ENCODE measurements at places on chromosomes 5 and 9.

DNA sequence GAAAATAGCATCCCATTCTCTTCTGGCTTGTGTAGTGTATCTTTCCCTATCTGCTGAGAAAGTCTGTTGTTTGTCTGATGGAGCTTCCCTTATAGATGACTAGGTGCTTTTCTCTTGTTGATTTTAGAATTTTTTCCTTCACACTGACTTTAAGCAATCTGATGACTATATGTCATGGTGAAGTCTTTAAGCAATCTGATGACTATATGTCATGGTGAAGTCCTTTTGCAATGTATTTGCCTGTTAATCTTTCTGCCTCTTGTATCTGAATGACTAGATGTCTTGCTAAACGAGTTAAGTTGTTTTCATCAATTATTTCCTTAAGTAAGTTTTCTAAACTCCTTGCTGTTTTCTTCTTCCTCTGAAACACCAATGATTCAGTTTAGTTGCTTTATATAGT is 80.5 kb downstream of the RNF130 start:
- no peak for DNase-seq

GRCh38 chr9:83707518-83707767 is 315 bp downstream of the UBQLN1 start:
- no peak for DNase-seq

DNA sequence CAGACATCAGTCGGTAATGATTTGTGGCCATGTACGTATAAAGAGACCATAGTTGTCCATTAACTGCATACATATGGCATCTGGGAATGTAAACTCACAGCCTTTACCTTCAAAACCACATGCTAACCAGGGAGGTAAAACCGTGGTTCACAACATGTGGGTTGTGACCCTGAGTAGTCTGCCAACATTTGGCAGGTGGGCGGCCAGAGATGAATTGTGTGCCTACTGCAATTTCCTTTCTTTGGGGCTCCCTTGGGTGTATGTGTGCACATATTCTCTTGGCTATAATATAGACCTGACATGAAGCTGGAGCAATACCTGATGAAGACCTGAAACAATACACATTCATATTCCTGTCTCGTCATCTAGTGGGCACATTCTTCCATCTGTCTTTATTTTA is 396.0 kb downstream of the MLLT3 start:
- DNase-seq: no peak

DNA sequence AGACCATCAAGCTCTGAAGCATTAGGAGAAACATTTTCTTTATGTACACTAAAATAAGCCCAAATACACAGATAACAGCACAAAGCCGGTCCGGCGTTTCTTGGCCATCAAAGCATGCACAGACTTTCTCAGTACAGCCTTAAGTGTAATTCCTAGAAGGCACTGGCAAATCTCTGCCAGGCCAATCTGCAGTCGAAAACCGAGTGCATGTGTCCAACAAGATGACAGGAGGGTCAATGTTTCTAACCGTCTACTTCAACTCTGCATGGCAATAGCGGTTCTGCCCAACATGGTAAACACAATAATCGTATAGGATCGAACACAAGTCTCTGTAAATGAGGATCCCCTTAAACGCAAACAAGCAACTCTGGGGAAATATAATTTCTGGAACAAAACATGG is 1.1 kb downstream of the ARL15 start:
- DNase-seq: no peak

GRCh38 chr5:95728494-95729114 is 2.5 kb upstream of the RHOBTB3 start:
- DNase-seq: no peak

- peak; percentile 13 for DNase-seq
Measured at GRCh38 chr5:14035859-14036503, 91.5 kb upstream of the DNAH5 start.

DNA sequence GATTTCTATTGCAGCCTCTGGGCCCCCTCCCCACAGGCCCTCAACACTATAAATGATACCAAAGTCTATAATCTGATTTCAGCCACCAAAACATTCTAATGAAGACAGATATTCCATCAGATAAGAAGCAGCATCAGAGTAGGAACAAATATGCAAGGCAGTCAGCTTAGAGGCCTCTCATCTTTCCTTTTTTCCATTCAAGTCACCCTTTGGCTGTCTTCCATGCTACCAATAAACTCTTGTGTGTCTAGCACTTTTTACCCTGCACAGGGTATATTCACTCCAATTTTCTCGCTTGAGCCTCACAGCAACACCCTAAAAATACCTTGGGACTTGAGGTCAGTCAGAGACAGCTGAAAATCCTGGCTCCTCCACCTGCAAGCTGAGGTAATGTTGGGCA is 193.7 kb downstream of the BRINP1 start:
- no peak for DNase-seq

GRCh38 chr9:113992276-113992951 is 85.7 kb downstream of the AMBP start:
- DNase-seq: no peak

- no peak for DNase-seq
Measured at GRCh38 chr9:12853051-12853450, 78.2 kb downstream of the LURAP1L start.

DNA sequence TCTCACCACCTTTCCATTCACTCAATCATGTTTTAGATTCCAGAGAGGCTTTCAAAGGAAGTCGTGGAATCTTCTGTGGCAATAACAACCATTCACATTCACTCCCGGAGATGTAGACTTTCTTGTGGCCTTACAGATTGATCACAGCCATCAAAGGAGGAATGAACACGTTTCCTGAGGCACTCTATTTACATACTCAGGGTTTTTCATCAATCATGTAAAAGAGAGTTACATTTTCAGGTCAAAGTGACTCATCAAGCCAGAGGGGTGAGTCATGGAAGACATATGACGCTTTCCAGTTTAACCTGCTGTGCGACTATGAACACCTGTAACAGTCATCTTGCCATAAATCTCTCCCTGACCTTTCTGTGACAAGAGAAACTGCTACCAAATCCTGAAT is 39.3 kb upstream of the RAD23B start:
- no peak for DNase-seq

GRCh38 chr9:124137944-124138335 is 119.8 kb upstream of the NEK6 start:
- DNase-seq: no peak

- no peak for DNase-seq
Measured at GRCh38 chr5:149712439-149713147, 17.5 kb upstream of the PPARGC1B start.

GRCh38 chr5:6820851-6821479 is 107.7 kb downstream of the TENT4A start:
- peak; percentile 78 for DNase-seq

DNA sequence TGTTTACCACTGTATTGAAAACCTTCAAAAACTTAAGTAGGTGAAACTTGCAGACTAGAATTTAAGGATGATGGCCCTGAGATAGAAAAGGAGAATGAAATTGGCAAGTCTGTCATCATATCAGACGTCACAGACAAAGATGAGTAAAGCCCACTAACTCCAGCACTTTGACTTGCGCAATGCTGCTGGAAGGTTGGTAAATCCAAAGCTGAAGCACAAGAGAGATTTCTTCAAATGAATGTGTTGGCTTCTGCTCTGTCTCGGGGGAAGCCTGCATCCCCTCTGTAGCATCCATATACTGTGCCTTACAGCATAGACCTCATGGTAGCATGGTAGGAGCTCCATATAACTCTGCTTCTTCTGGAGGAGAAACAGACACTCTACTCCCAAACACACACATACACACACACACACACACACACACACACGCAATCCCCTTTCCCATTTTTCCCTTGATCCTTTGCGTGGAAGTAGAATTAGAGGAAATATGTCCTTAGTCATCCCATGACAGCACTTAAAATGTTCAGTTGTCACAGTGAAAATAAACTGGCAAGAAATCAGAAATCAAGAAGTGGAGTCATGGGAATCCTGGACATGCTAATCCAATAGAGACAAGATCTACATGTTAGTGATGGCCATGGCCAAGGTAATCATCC is 241.5 kb downstream of the NR3C1 start:
- DNase-seq: no peak

Data from endothelial cell (in vitro differentiated cells).